ENCODE measurements at places on chromosomes 13 and 19.
A peak's percentile ranks its signal among the peaks of the same experiment; 100 is the strongest.

- no peak for DNase-seq
Observed at GRCh38 chr19:54312436-54313377, at the start of gene LILRA5. Gene LILRA5, minus strand, starts transcription at chr19:54313166. Its CDS starts 147 bp downstream, at chr19:54313019.

DNA sequence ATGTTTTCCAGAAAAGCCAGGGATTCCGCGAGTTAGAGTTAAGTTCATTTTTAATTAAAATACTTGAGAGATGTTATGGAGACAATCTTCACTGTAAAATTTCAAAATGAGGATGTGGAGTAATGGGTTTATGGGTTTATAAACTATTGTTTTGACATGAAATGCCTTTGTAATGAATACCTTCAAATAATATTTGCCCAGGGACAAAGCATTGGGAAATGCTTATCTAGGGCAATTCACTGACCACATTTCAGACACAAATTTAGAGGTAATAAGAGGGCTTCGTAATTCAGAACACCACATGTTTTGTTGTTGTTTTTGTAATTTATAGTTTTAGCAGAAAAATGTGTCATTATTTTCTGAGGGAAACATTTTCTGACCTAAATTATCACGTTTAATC lies 241.1 kb upstream of the ATXN8OS start:
- peak; percentile 5 for DNase-seq

- no peak for DNase-seq
Observed at GRCh38 chr13:34862716-34863115, 79.4 kb upstream of the NBEA start.

GRCh38 chr13:43171489-43171888 lies 148.1 kb downstream of the DNAJC15 start:
- no peak for DNase-seq

GRCh38 chr13:36717966-36718545 lies 44.2 kb downstream of the SERTM1 start:
- DNase-seq: no peak

DNA sequence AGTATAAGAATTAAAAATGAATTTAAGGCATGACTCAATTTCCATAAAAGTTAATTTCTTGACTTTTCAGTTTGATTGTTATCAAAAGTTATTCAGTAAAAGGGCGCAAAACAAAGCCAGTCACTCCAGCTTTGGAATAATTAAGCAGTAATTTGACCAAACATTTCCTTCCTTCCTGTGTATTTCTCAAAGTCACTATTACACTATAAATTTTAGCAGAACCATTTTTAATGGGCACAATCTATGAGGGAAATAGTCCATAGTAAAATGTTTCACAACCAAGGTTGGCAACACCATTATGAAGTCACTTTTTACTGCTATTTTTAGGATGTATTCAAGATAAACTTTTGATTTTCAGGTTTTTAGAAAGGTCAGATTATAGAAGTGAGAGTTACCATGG lies 91.0 kb downstream of the DACH1 start:
- no peak for DNase-seq

DNA sequence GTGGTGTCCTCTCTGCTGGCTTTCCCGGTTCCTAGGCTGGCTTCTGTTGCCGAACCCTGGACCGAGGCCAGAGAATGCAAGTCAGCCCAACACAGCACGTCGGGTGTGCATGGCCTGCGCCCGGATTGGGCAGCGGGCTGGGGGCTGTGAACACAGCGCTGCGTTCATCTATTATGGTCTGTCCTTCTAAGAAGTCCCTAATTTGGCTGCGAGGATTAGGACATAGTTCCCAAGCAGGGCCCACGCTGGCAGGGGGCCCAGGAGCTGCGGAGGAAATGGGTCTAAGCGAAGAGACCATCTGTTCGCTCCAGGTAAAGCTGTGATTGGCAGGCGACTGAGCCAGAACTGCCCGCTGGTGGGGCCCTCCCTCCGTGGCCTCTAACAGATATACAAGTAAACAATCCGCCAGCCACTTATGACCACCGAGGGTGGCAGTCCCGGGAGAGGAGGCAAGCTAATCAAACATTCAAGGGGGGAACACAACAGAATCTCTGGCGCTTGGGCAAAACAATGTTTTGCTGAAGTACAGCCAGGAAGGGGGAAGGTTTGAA lies 6.0 kb downstream of the SYCE2 start:
- DNase-seq: peak; percentile 100

- DNase-seq: no peak
Observed at GRCh38 chr19:48249502-48250014, 6.2 kb downstream of the CARD8 start.

DNA sequence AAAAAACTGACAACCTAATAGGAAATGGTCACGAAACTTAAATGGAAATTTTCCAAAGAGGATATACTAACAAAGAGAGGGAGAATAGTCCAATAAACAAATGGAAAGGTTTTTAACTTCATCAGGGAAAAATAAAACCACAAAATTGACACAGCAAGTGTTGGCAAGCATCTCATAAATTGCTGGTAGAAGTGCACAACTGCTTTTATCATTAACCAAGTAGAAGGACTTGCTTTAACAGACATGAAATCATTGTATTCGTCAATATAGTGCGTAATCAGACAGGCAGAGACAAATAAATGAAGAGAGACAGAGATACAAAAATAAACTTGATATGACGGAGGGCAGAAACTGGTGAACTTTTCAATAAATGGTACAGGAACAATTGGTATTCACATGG lies 7.4 kb downstream of the TGDS start:
- no peak for DNase-seq

DNA sequence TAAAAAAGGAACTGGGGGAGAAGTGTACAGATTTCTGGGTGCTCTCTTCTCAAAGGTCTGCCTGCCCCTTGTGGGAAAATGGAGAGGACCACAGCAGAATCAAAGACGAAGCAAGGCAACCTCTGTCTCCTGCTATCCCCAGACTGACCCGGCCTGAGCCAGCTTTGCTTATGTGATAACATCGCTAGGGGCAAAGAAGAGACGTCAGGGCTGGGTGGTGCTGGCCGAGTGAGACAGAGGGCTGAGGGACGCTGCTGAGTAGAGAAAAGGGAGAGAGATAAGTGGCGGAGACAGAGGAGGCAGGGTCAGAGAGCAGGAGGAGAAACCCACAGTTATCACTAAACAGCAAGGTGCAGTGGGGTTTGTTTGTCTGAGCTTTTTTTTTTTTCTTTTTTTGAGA lies 4.6 kb upstream of the MUC16 start:
- DNase-seq: no peak

- peak; percentile 35 for DNase-seq
Observed at GRCh38 chr13:42574435-42575311, 721 bp downstream of the TNFSF11 start.

DNA sequence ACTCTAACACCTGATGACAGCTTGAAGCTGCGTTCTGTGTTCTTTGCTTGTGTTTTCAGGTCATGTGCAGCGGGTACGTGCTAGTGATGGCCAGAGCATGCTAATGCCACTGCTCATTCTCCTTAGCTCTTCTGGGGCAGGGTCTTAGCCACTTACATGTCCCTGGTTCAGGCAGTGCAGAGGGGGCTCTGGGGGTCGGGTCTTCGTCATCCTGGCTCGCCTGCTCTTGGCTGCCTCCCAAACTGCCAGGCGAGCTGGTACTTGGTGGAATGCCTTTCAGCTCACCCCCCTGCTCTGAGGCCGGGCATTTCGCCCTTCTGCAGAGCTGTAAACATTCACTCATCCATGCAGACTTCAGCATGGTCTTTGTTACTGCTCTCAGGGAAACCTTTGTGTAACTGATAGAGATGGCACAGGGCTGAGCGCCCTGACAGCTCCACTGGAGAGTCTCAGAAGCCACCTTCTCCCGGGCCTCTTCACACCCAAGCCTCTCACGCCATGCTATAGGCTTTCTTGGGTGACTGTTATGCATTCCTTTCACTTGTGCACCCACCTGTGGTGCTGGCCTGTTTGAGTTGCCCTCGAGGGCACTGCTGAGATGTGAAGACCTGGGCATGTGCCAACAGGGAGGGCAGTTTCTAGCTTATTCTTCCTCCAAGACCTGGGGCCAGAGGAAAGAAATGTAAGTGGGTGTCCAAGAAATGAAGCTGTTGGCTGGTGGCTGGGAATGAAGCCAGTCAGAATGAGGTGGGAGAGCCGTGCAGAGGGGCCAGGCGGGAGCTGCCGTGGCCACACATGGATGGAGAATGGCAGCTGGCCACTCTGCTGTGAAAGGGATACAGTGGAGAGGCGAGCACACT lies 24.4 kb downstream of the FAM124A start:
- peak; percentile 80 for DNase-seq

DNA sequence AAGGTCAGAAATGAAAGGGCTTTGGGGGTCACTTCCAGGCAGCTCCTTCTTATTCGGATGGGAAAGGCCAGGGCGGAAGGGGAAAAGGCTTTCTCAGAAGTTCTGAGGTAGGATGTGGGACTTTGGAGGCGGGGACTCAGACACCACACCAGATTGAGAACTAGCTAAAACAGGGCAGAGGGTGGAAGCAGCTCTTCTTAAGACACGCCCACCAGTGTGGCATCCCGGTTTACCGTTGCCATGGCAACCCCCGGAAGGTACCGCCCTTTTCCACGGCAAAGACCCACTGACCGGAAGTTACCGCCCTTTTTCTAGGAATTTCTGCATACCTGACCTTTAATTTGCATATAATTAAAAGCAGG lies 3.8 kb upstream of the LILRA5 start:
- peak; percentile 57 for DNase-seq

DNA sequence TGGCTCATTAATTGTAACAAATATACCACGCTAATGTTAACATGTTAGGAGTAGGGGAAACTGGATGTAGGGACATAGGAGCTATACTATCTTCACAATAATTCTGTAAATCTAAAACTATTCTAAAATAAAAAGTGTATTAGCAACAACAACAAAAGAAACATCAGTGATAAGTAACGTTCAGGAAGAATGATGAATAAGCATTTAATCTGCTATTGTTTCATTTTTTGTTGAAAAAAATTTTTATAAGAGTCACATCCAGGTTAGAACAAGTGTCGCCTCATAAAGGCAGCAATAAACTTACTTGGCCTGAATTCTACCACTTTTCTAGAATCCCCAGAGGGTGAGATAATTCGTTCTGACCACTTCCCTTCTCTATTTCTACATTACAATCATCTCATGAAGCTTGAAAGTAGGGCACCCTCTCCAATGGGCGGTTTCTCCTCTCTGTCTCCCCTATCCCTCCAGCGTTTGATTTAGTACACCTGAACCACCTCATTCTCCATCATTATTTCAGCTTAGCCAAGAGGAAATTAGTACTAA lies 253.1 kb upstream of the IPO5 start:
- DNase-seq: no peak

DNA sequence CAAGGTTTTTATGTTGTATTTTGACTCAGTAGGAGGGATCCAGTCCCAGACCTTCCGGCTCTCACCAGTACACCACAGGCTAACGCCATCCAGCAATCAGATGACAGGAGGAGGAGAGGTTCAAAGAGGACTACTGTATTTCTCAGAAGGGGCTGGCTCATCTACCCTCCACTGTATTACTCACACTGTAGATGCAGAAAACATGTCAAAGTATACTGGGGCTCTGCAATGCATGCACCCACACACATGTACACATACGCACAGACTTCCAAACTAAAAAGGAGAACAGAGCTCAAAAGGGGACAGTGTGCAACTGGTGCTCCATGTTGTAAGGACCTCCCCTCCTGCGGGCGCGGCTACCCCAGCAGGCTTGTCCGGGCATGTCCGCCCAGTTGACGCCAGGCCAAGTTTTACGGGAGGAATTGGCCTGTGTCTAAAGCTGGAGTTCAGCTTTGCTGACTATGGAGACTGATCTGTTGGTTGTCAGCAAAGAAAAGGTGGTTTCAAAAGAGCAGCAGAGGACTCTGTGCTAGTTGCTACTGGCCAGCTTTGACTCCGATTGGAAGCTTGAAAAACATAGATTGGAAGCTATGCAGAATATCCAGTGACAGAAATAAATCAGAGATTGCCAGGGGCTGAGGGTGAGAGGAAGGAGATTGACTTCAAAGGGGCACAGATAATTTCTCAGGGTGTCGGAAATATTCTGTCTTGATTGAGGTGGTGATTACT lies 314.2 kb downstream of the DLEU7 start:
- DNase-seq: peak; percentile 96

DNA sequence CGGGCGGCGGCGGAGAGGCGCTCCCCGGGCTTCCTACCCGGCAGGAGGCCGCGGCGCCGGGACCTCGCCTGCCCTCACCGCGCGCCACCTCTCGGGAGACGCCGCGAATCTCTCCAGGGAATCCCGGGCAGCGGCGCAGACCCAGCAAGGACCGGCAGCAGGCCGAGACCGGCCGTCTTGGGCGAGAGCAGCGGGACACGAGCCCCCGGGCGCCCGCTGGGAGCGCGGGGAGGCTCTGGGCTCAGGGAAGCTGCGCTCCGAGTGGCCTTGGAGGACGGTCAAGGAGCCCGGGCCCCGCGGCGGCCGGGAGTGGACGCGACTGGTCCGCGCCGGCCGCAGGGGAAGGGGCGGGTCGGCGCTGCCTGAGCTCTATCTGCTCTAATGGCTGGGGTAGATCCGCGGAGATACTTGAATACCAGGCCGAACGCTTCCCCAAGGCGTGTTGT lies 14.7 kb downstream of the CDX2 start:
- peak; percentile 42 for DNase-seq

GRCh38 chr19:960020-960419 lies 24.1 kb upstream of the WDR18 start:
- no peak for DNase-seq

- no peak for DNase-seq
Observed at GRCh38 chr19:47603706-47604565, 5.0 kb upstream of the BICRA start.

DNA sequence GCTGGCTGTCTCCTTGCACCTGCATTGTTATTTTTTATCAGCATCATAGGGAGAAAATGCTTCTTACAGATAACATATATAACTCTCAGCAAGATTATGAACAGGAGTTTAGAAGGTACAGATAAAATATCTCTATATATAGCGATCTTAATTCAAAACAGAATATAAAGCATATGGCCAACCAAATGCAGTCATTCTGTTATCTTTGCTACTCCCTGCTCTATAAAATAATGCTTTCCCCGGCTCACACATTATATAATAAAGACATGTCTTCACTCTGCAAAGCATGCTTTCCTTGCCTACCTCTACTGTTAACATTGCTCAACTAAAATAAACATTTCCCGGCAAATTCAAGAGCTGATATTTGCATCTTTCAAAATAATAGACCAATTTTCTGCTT lies 161.7 kb downstream of the FGF14 start:
- DNase-seq: no peak

GRCh38 chr19:13056052-13056660 lies 46.5 kb downstream of the LYL1 start:
- DNase-seq: peak; percentile 20

GRCh38 chr13:98648686-98649085 lies 71.8 kb upstream of the STK24 start:
- no peak for DNase-seq

DNA sequence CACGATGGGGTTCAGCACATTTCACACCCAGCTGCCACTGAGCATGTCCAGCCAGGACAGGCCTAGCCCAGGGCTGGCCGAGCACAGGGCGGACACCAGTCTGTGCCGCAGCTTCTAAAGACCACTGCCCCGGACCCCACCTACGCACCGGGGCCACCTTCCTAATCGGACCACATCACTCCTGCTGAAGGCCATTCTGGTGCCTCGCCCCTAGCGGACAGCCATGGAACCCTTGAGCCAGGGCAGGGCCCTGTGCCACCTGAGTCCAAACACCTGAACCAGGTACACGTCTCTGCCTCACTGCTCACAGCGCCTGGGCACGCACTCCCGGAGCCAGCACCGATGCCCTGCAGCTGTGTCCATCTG lies 8.4 kb upstream of the C13orf46 start:
- DNase-seq: no peak

GRCh38 chr13:58960888-58961287 lies 1202.8 kb downstream of the DIAPH3 start:
- DNase-seq: peak; percentile 52

Measured in NCI-H69 (cell line).